Activated naive CD4-positive, alpha-beta T cell treated with anti-CD3 and anti-CD28 coated beads, Interleukin-2, amount 10 ng/mL, durations not matched to agents 5 hours and 36 hours (primary cell): ENCODE measurements at places on chromosomes 11 and 22. TPM values are rescaled to one million over a fixed set of nuclear protein-coding genes. Genes with fewer than 3 reads are reported as not detected.

Gene TEF
- 2.8 TPM for total RNA-seq

Gene APOC3
- not detected for total RNA-seq

Gene RTN4RL2
- 0.30 TPM for total RNA-seq

Gene ART1
- total RNA-seq: not detected

Gene KLHDC7B
- 6.4 TPM for total RNA-seq

Gene PGM2L1
- 6.8 TPM for total RNA-seq

Gene C22orf42
- total RNA-seq: not detected

Gene RBFOX2
- total RNA-seq: 0.60 TPM

Gene OR52A1
- not detected for total RNA-seq

Gene DAGLA
- total RNA-seq: 0.30 TPM

Gene PANX3
- total RNA-seq: not detected

Gene PHOX2A
- total RNA-seq: not detected

Gene KCNQ1
- total RNA-seq: 26.9 TPM

Gene GVQW3
- total RNA-seq: 3.6 TPM
